Activated CD4-positive, alpha-beta T cell treated with anti-CD3 and anti-CD28 coated beads, Interleukin-2, amount 10 ng/mL, durations not matched to agents 24 days and 14 days (primary cell): ENCODE measurements at places on chromosomes 11 and 22. TPM values are rescaled to one million over a fixed set of nuclear protein-coding genes. Genes with fewer than 3 reads are reported as not detected.

Gene MIOX
- 0.21 and 0.40 TPM in 2 replicates for total RNA-seq

Gene LTBP3
- total RNA-seq, result 94.9 and 96.9 TPM in 2 replicates

Gene ELF5
- total RNA-seq, result not detected in 2 replicates

Gene C11orf91
- total RNA-seq, result 0.51 TPM in 1 of 2 replicates, not detected in the other

Gene IGSF9B
- total RNA-seq, result 90.5 and 91.8 TPM in 2 replicates

Gene GGTLC2
- not detected in 2 replicates for total RNA-seq

Gene C11orf97
- not detected in 2 replicates for total RNA-seq

Gene KCNA4
- total RNA-seq, result not detected in 2 replicates

Gene ABCC8
- not detected in 2 replicates for total RNA-seq

Gene SYT8
- not detected in 2 replicates for total RNA-seq

Gene RRAS2
- total RNA-seq, result 78.9 and 80.6 TPM in 2 replicates

Gene KCNK4
- total RNA-seq, result 0.23 and 0.24 TPM in 2 replicates

Gene KCNJ4
- not detected in 2 replicates for total RNA-seq

- peak overlapping the region; percentile 69 for H3K27ac ChIP-seq
- H3K4me1 ChIP-seq, result peaks cover 49% of the 10 kb centered on the region
- no peak for DNase-seq
- peaks cover 37% of the 10 kb centered on the region for H3K36me3 ChIP-seq
Observed at GRCh38 chr11:78562398-78562797, 12.3 kb downstream of the NARS2 start.

DNA sequence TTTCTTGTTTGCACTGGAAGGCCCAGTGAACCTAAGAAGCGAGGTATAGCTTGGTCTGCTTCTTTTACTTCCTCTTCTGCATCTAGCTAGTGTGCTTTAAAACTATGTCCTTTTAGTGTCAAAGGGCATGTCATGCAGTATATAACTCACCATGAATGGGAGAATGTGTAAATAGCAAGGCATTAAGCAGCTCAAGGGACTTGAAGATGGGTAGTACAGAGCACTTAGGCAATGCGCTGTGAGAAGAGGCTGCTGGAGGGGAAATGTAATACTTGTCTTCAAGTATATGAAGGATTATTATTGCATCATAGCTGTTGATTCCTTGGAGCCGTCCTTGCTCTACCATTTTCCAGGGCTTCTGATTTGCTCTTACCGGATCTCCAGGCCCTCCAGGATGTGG, 7.6 kb downstream of the MAML2 start:
- peaks cover 67% of the 10 kb centered on the region for H3K4me1 ChIP-seq
- DNase-seq, result no peak
- peaks cover 24% of the 10 kb centered on the region for H3K36me3 ChIP-seq
- H3K27ac ChIP-seq, result no peak overlapping the region

- no peaks in the 10 kb centered on the region for H3K4me1 ChIP-seq
- H3K36me3 ChIP-seq, result no peaks in the 10 kb centered on the region
- H3K27me3 ChIP-seq, result no peaks in the 10 kb centered on the region
- H3K27ac ChIP-seq, result no peak overlapping the region
Observed at GRCh38 chr11:55658608-55659007, 3.4 kb upstream of the OR4C6 start.

- H3K27ac ChIP-seq, result no peak overlapping the region
- H3K36me3 ChIP-seq, result no peaks in the 10 kb centered on the region
- no peaks in the 10 kb centered on the region for H3K27me3 ChIP-seq
- no peak for DNase-seq
- H3K4me1 ChIP-seq, result no peaks in the 10 kb centered on the region
Observed at GRCh38 chr22:49425356-49425755, 402.3 kb downstream of the BRD1 start.

- H3K27ac ChIP-seq, result no peak overlapping the region
- peaks cover 1% of the 10 kb centered on the region for H3K36me3 ChIP-seq
- H3K27me3 ChIP-seq, result peaks cover 40% of the 10 kb centered on the region
- no peaks in the 10 kb centered on the region for H3K4me1 ChIP-seq
Observed at GRCh38 chr11:1317432-1317831, 8.0 kb upstream of the TOLLIP start.

- peaks cover 3% of the 10 kb centered on the region for H3K27me3 ChIP-seq
- no peak overlapping the region for H3K27ac ChIP-seq
- H3K36me3 ChIP-seq, result no peaks in the 10 kb centered on the region
Observed at GRCh38 chr11:1150769-1151365, 6.9 kb upstream of the MUC5AC start.

- H3K27me3 ChIP-seq, result peaks cover 26% of the 10 kb centered on the region
- H3K4me3 ChIP-seq, result no peak overlapping the region
- DNase-seq, result no peak
- no peak overlapping the region for H3K27ac ChIP-seq
- H3K36me3 ChIP-seq, result no peaks in the 10 kb centered on the region
- H3K4me1 ChIP-seq, result peaks cover 16% of the 10 kb centered on the region
Observed at GRCh38 chr11:44952082-44952481, 1.4 kb upstream of the TP53I11 start.

GRCh38 chr22:36874736-36875135, 13.9 kb downstream of the NCF4 start:
- no peak for DNase-seq
- peak overlapping the region; percentile 93 for H3K27ac ChIP-seq
- H3K36me3 ChIP-seq, result peaks cover 53% of the 10 kb centered on the region

DNA sequence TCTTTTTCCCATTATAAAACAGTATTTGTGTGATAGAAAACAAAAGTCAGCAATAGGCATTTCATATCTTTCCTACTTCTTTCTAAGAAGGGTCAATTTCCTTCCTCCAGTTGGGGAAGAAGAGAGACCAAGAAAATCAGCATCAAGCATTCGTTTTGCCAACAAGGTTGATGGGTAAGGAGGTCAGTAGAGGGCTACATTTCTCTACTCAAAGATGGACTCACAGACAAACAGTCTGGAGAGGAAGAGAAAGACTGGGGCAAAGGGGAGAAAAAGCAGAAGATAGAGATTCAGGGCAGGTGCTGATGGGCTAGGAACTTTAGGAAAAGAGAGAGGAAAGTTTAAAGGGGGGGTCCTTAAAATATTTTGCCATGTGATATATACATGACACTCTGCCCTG, 8.6 kb upstream of the MTNR1B start:
- no peak overlapping the region for H3K27ac ChIP-seq
- no peaks in the 10 kb centered on the region for H3K4me1 ChIP-seq
- no peaks in the 10 kb centered on the region for H3K36me3 ChIP-seq
- no peak for DNase-seq
- no peak overlapping the region for H3K4me3 ChIP-seq
- H3K27me3 ChIP-seq, result peaks cover 3% of the 10 kb centered on the region

- H3K4me1 ChIP-seq, result peaks cover 5% of the 10 kb centered on the region
- H3K36me3 ChIP-seq, result peaks cover 1% of the 10 kb centered on the region
- DNase-seq, result no peak
- no peak overlapping the region for H3K27ac ChIP-seq
- H3K4me3 ChIP-seq, result no peak overlapping the region
Observed at GRCh38 chr11:44229098-44229497, 80.8 kb downstream of the ALX4 start.

- no peak overlapping the region for H3K27ac ChIP-seq
- H3K27me3 ChIP-seq, result no peaks in the 10 kb centered on the region
- no peak overlapping the region for H3K4me3 ChIP-seq
- no peaks in the 10 kb centered on the region for H3K4me1 ChIP-seq
- no peaks in the 10 kb centered on the region for H3K36me3 ChIP-seq
- DNase-seq, result no peak
Observed at GRCh38 chr11:77172666-77172982, 44.6 kb downstream of the MYO7A start.

DNA sequence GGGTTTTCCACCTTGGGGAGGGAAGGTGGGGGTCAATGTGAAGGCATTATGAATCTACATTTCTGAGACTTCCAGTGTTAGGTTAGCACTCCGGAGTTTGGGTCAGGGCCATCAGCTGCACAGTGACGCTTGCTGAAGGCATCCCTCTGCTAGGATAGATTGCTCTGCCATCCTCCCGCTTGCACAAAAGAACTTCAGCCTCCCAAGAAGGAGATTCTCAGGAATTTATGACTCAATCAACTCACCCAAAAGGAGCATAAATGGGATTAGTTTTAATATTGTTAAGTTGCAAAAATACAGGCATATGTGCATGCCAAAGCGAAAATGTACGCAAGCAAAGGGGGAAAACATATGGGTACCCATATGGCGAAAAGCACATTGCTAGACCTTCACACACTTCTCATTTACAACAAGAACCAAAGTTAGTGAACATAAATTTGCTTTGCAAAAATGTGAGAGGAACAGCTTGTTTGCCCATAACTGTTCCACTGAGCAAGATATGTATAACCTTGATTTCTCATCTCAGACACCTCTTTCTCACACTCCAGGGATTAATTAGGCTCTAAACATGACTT, 1013.0 kb downstream of the OPCML start:
- no peaks in the 10 kb centered on the region for H3K4me1 ChIP-seq
- no peak overlapping the region for H3K27ac ChIP-seq
- no peak for DNase-seq
- H3K36me3 ChIP-seq, result no peaks in the 10 kb centered on the region
- no peak overlapping the region for H3K4me3 ChIP-seq

- no peak for DNase-seq
- H3K4me1 ChIP-seq, result peaks cover 11% of the 10 kb centered on the region
- H3K27me3 ChIP-seq, result peaks cover 19% of the 10 kb centered on the region
- H3K4me3 ChIP-seq, result no peak overlapping the region
- H3K36me3 ChIP-seq, result peaks cover 10% of the 10 kb centered on the region
- H3K27ac ChIP-seq, result no peak overlapping the region
Observed at GRCh38 chr11:75425422-75425821, 7.6 kb downstream of the KLHL35 start.

DNA sequence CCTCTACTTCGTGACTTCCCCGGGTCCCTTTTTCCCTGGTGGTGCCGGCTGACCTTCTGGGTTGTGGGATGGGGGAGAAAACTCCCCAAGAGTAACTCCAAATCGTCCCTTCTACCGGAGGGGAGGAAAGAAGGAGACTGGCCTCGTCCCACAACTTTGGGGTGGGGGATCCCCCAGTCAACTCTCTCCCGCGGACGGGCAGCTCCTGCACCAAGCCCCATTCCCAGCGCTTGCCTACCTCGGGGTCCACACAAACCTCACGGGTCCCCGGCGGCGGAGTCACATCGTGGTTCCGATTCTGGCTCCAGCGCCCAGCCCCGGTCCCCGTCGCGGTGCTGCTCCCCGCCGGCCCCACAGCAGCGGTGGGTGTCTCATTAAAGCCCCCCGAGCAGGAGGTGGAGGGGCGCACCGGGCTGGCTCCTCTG, 317 bp downstream of the BDNF start:
- peaks cover 3% of the 10 kb centered on the region for H3K36me3 ChIP-seq
- no peak for DNase-seq
- H3K27ac ChIP-seq, result no peak overlapping the region
- peaks cover 61% of the 10 kb centered on the region for H3K27me3 ChIP-seq

GRCh38 chr22:33806191-33806590, 114.1 kb downstream of the LARGE1 start:
- no peak overlapping the region for H3K4me3 ChIP-seq
- H3K27ac ChIP-seq, result no peak overlapping the region
- H3K36me3 ChIP-seq, result no peaks in the 10 kb centered on the region
- no peaks in the 10 kb centered on the region for H3K4me1 ChIP-seq

GRCh38 chr11:6204706-6205105, 651 bp upstream of the C11orf42 start:
- no peak overlapping the region for H3K27ac ChIP-seq
- H3K27me3 ChIP-seq, result no peaks in the 10 kb centered on the region
- peaks cover 6% of the 10 kb centered on the region for H3K36me3 ChIP-seq
- H3K4me1 ChIP-seq, result peaks cover 27% of the 10 kb centered on the region

- peaks cover 11% of the 10 kb centered on the region for H3K27me3 ChIP-seq
- no peaks in the 10 kb centered on the region for H3K36me3 ChIP-seq
- no peak overlapping the region for H3K4me3 ChIP-seq
- no peaks in the 10 kb centered on the region for H3K4me1 ChIP-seq
- DNase-seq, result no peak
Observed at GRCh38 chr22:35782504-35782903, 64.8 kb downstream of the APOL5 start.

DNA sequence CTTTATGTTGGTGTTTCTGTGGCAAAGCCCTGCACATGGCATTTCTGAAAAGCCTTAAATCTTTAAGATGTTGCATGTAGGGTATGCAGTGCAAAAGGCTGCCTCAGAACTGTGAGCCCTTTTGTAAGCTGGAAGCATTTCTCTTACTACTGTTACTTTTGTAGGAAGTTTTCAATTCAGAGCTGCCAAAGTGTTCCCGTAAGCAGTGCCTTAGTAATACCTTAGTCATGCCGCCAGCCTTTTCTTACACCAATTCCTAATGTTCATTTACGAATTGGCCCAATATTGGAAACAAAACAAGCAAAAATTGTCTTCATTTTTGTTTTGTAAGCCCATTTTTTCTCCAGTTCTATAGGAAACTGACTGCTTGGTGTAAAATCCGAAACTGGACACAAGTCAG, 67.4 kb upstream of the RASSF10 start:
- peaks cover 8% of the 10 kb centered on the region for H3K27me3 ChIP-seq
- no peak overlapping the region for H3K4me3 ChIP-seq
- no peaks in the 10 kb centered on the region for H3K4me1 ChIP-seq

GRCh38 chr11:33829430-33830141, 55.3 kb upstream of the FBXO3 start:
- no peaks in the 10 kb centered on the region for H3K36me3 ChIP-seq
- no peak overlapping the region for H3K27ac ChIP-seq
- peaks cover 50% of the 10 kb centered on the region for H3K27me3 ChIP-seq
- DNase-seq, result peak; percentile 86
- peak overlapping the region; percentile 75 for H3K4me3 ChIP-seq
- H3K4me1 ChIP-seq, result peaks cover 2% of the 10 kb centered on the region

DNA sequence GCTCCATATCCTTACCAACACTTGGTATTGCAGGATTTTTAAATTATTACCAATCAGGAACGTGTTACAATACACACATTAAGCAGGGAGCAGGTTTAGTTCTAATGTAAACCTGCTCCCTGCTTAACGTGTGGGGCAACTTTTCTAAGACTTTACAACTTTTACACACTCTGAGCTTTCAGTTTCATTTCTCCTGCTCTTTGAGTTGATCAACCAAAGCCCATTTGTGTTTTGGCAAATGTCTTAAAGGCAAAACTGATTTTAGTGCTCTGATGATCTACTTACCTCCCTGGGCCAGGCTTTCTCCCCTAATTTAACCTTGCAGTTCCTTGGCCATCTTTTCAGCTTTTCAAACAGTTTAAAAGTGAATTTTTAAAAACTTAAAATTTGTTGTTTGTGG, 70.9 kb downstream of the ZBTB44 start:
- H3K27me3 ChIP-seq, result no peaks in the 10 kb centered on the region
- H3K4me1 ChIP-seq, result peaks cover 29% of the 10 kb centered on the region
- peaks cover 25% of the 10 kb centered on the region for H3K36me3 ChIP-seq
- DNase-seq, result peak; percentile 69
- peak overlapping the region; percentile 75 for H3K27ac ChIP-seq

GRCh38 chr11:129652835-129653234, 162.8 kb upstream of the TMEM45B start:
- no peak overlapping the region for H3K4me3 ChIP-seq
- H3K27me3 ChIP-seq, result no peaks in the 10 kb centered on the region
- DNase-seq, result no peak

GRCh38 chr11:69073469-69073868, 24.7 kb downstream of the TPCN2 start:
- H3K27ac ChIP-seq, result no peak overlapping the region
- peaks cover 2% of the 10 kb centered on the region for H3K4me1 ChIP-seq
- H3K4me3 ChIP-seq, result no peak overlapping the region
- no peak for DNase-seq

- no peak for DNase-seq
- no peaks in the 10 kb centered on the region for H3K27me3 ChIP-seq
- H3K27ac ChIP-seq, result no peak overlapping the region
Observed at GRCh38 chr22:29997516-29997915, 82.7 kb upstream of the HORMAD2 start.

- H3K4me3 ChIP-seq, result no peak overlapping the region
- no peak for DNase-seq
- no peaks in the 10 kb centered on the region for H3K4me1 ChIP-seq
- H3K27ac ChIP-seq, result no peak overlapping the region
- no peaks in the 10 kb centered on the region for H3K36me3 ChIP-seq
- peaks cover 11% of the 10 kb centered on the region for H3K27me3 ChIP-seq
Observed at GRCh38 chr22:18997925-18998315, 61.8 kb upstream of the PRODH start.
